ENCODE measurements at places on chromosomes 4 and X. TPM values are rescaled to one million over a fixed set of nuclear protein-coding genes. Genes with fewer than 3 reads are reported as not detected.

GRCh38 chr4:20248155-20248558 lies 3.5 kb upstream of the SLIT2 start:
- DNase-seq: peak; percentile 28

DNA sequence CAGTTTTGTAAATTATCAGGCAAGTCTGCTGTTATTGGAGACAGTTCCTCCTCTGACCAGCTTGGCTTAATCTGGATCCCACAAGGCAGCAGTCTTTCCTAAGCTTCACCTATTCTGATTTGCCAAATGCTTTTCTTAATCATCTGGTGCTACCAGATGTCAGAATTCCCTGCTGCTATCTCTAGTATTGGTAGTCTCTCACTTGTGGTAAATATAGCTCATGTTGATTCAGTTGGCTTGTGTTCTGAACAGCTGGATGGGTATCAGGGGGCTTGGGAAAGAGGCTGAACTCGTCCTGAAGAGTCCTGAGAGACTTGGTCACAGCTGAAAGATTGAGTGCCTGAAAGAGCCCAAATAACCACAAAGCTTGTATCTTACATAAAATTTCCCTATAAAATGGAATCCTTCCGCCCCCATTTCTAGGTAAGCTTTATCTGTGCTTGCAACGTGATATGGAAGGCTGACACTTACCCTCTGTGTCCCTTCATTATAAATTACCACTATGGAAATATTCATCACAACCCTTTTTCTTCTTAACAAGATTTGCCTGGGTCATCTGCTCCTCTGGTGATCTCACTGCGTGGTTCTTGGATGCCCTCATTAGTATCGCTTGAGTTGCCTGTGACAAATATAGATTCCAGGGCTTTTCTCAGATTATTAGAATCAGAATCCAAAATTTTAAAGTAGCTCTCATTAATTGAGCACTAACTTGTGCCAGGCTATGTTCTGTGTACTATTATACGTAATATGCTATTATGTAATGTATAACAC lies 104.1 kb upstream of the GPRIN3 start:
- DNase-seq: no peak

XG gene
- total RNA-seq: not detected

HTR2C gene
- not detected for total RNA-seq

PSAPL1 gene
- total RNA-seq: not detected

SAGE1 gene
- not detected for total RNA-seq

DNA sequence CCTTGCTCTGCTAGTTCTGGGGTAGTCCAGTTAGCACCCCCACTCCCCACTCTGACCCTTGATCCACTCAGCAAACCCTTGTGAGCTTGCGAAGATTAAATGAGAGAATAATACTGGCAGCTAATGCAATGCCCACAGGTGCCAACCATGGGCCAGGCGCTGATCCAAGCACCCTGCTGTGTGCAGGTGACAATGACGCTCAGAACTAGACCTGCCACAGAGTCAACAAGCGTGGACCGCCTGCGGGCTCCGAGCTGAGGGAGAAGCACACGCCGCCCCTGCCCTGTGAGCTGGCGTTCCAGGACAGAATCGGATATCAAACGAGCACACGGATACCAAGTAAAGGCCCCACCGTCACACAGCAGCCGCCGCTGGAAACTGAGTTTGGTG lies 129.2 kb downstream of the FAM53A start:
- DNase-seq: no peak

ARHGAP6 gene
- total RNA-seq: 0.81 TPM

DNA sequence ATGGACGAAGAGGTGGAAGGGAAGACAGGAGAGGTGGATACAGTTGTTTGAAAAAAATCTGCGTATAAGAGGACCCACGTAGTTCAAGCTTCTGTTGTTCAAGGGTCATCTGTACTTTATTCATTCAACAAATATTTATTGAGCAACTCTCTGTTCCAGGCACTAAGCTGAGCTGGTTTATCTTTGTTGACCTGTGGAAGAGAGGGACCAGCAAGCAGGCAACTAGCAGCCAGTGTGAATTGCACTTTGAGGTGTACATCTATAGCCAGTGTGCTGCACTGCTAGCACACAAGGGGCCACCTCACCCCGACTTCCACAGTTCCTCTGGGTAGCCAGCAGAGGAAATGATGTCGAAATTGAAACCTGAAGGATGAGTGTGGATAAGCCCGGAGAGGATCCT lies 191.4 kb downstream of the SOWAHB start:
- DNase-seq: no peak

LONRF3 gene
- 13.8 TPM for total RNA-seq

DNA sequence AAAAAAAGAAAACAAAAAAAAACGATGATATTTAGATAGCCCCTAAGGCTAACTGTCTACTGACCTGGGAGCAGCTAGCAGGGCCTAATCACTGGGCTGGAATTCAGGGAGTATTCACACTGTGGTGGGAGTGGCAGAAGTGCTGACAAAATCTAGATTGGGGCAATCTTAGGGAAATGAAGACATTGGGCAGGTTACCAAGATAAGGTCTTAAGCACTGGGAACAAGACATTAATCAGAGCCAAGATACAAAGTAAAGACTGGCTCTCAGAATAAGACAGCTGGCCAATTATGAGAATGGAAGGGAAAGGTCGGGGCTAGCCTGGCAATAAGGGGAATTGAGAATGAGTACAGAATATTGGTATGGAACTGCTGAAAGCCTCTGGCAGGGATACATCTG lies 100.2 kb upstream of the GRIA3 start:
- DNase-seq: no peak

ADD1 gene
- total RNA-seq: 132 TPM

DNA sequence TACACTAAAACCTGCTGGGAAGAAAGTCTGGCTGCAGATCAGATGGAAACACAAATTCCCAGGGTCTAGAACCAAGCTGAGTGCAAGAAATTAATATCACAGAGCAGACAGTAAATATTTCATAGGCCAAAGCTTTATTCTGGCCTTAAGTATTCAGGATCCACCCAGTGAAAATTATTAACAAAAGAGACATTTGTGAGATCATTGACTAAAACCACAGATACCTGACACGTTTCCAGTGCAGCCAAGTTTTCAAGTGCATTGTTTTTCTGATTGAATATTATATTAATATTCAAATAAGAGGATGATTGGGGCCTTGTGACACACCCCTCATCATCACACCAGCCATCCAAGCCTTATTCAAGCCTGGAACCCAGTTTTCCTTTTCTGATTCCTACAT lies 10.3 kb downstream of the ELOVL6 start:
- peak; percentile 43 for DNase-seq

PASD1 gene
- total RNA-seq: not detected

- peak; percentile 37 for DNase-seq
Observed at GRCh38 chr4:113872426-113873260, 106.8 kb downstream of the ARSJ start.

DNA sequence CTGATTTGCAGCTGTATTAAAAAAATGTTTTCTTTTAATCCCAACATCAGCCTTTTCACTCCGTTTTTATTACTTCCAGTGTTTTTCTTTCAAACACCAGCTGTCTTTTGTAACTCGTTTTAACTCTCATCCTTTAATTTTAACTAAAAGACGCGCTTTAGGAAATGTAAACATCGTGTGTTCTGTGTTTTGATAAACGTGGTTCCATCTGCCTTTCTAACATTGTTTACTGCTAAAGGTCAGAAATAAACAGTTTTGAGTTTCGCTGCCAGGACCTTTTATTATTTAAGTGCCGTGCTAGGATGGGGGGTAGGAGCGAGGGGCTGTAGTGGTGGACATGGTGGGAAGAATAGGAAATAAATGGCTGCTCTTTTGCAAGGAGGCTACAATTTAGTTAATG lies 1.5 kb downstream of the N4BP2 start:
- no peak for DNase-seq

- DNase-seq: no peak
Observed at GRCh38 chr4:165517216-165517615, 138.4 kb downstream of the CPE start.

- DNase-seq: no peak
Observed at GRCh38 chr4:152024881-152025280, 264.1 kb upstream of the GATB start.

- no peak for DNase-seq
Observed at GRCh38 chr4:24114919-24115500, 225.2 kb upstream of the PPARGC1A start.

- peak; percentile 8 for DNase-seq
Observed at GRCh38 chrX:95383778-95384177, 1300.9 kb upstream of the DIAPH2 start.

P2RY10 gene
- not detected for total RNA-seq

- no peak for DNase-seq
Observed at GRCh38 chrX:155893521-155893920, 12.4 kb downstream of the VAMP7 start.

- DNase-seq: peak; percentile 28
Observed at GRCh38 chrX:54178100-54178940, 4.7 kb downstream of the FAM120C start.

DNA sequence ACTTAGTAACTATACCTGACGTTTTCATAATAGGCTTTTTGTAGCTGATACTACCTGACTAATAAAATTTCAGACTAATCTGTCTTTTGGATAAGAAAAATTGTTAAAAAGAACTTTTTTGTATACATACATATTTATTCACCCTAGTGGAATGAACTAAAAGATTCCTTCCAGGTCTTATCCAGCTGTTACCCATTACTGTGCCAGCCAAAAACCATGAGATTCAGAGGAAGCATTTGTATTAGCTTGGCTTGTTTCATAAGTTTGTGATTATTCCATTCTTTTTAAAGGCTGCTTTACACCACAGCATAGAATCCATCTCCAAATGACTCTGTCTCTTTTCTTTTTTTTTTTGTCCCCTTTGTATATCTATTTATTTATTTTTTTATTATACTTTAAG lies 149.4 kb downstream of the FAT4 start:
- no peak for DNase-seq

LAMTOR3 gene
- total RNA-seq: 25.2 TPM

ING2 gene
- total RNA-seq: 22.8 TPM

DNA sequence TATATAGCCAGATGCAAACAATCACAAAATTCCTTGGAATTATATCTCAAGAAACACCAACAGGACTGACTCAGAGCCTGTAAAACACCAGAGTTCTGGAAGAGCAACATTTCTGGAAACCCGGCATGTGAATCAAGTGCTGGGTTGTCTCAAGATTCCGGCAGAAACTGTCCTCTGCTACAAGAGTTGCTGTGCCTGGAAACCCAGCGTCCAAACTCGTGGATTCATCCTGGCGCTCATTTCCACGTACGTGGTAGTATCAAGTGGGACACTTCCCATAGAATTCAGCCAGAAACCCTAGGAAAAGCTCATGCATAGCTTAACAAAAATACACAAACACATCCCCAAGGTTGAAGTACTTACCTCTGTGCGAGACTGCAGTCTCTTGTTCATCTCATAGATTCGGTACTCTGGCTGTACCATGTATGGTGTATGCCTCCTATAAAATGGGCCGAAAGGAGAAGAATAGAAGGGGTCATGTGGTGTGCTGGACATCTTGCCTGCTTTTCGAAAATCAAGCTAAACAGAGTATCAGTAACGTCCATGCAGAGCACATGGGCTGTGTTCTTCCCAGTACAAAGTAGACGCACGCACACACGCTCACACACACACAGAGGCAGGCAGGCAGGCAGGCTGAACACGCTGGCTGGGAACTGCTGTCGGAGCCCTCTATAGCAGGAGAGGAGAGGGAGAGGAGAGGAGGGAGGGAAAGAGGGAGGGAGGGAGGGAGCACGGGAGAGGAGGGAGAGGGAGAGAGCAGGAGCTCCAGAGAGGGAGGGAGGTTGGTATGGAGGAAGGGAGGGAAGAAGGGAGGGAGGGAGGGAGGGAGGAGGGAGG lies at the start of gene LDB2:
LDB2 (minus strand) TSS at position 655 of the 837 bp plus-strand sequence.
- DNase-seq: no peak

SSX3 gene
- total RNA-seq: not detected

RIBC1 gene
- total RNA-seq: 1.1 TPM

MBNL3 gene
- total RNA-seq: 1.0 TPM

- peak; percentile 76 for DNase-seq
Observed at GRCh38 chr4:77734928-77735327, 84.2 kb downstream of the CNOT6L start.

ABCG2 gene
- 12.8 TPM for total RNA-seq

ANOS1 gene
- 7.2 TPM for total RNA-seq

ITGB1BP2 gene
- total RNA-seq: 1.5 TPM

- DNase-seq: peak; percentile 10
Observed at GRCh38 chr4:160202802-160203201, 1099.9 kb downstream of the RAPGEF2 start.

- no peak for DNase-seq
Observed at GRCh38 chrX:37796805-37797204, 16.9 kb downstream of the CYBB start.

GRCh38 chr4:11512871-11513270 lies 84.2 kb upstream of the HS3ST1 start:
- DNase-seq: no peak

DNA sequence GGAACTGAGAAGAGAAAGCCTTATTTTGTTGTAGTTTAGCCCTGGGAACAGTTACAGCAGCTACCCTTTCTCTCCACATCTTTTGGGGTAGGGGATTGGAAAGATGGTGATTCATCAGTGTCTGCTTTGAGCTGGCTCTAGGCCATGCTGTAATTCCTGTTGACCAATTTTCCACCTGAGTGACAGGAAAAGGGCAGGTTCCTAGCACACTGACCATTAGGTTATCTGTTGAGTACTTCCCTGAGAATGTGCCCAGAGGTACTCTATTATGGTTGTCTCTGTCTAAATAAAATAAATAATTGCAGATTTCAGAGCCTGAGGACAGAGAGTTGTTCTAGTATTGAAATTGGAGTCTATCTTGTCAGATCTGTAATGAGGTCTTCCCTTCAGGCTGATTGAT lies 109.0 kb downstream of the ENOX2 start:
- DNase-seq: no peak

Measured in Caki2 (cell line).